ENCODE measurements at places on chromosomes 1 and 21.

- DNase-seq, result no peak
Measured at GRCh38 chr1:184499616-184500015, 112.8 kb downstream of the C1orf21 start.

DNA sequence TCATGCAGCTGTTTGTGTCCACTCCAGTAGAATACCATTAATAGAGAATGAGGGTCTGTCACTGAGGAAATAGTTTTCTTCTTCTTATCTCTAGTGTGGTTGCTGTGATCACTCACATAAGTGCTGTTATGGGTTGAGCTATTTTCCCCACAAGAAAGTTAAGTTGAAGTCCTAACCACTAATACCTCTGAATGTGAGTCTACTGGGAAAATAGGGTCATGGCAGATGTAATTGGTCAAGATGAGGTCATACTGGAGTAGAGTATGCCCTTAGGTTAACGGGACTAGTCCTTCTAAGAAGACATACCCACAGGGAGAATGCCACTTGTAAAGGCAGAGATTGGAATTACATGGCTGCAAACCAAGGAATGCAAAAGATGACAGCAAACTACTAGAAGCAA is 70.5 kb upstream of the COL24A1 start:
- no peak for DNase-seq

GRCh38 chr1:21313203-21313885 is 23.1 kb upstream of the ECE1 start:
- no peak for DNase-seq

- no peak for DNase-seq
Measured at GRCh38 chr1:16006552-16007485, 2.8 kb downstream of the SRARP start.

GRCh38 chr1:77282866-77283539 is 1.2 kb downstream of the AK5 start:
- DNase-seq, result no peak

DNA sequence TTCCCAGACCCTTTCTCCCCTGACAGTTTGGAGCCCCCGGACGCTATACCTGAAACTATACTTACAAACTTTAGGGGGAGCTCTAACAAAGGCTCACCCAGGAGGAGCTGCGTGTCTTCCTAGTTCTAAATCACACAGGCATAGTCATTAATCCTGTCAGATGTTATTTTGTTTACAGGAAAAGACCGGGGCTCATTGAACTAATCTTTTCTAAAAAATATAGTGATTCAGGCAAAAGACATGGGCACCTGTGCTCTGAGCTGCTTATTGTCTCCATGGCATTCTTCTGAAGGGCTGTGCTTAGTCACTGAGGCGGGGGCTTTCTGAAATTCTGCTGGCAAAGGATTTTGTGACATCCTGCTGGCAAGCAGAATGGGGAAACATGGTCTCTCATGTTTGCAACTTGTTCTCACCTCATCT is 1577.0 kb downstream of the NCAM2 start:
- no peak for DNase-seq
